Activated CD8-positive, alpha-beta T cell treated with anti-CD3 and anti-CD28 coated beads for 36 hours (primary cell): ENCODE measurements at places on chromosomes 6 and 20. TPM values are rescaled to one million over a fixed set of nuclear protein-coding genes. Genes with fewer than 3 reads are reported as not detected.

The MEI4 gene
- total RNA-seq: not detected

The KCNK17 gene
- not detected for total RNA-seq

The BNIP5 gene
- total RNA-seq: not detected

The IGF2R gene
- total RNA-seq: 81.7 TPM

The PNLDC1 gene
- total RNA-seq: 0.54 TPM

The FHL5 gene
- total RNA-seq: not detected

The GNAS gene
- 723 TPM for total RNA-seq

The FNDC11 gene
- total RNA-seq: 0.27 TPM

The TINAG gene
- not detected for total RNA-seq

The ZNF165 gene
- 3.6 TPM for total RNA-seq

The BPIFB4 gene
- not detected for total RNA-seq

The ZBTB22 gene
- 7.2 TPM for total RNA-seq

The BPIFB1 gene
- total RNA-seq: not detected

The MOG gene
- total RNA-seq: not detected

The PDE7B gene
- 0.58 TPM for total RNA-seq

The KIF25 gene
- not detected for total RNA-seq

The TBXT gene
- total RNA-seq: not detected

The COL9A1 gene
- not detected for total RNA-seq

The SAMD3 gene
- 6.4 TPM for total RNA-seq

The TTK gene
- total RNA-seq: 36.8 TPM

The DEFB114 gene
- total RNA-seq: not detected

The TMEM74B gene
- total RNA-seq: 2.2 TPM

The CTAGE9 gene
- total RNA-seq: not detected

The CST2 gene
- not detected for total RNA-seq

The EMILIN3 gene
- total RNA-seq: not detected

The FAM162B gene
- total RNA-seq: not detected

The AVP gene
- total RNA-seq: not detected

The MYLK2 gene
- 0.13 TPM for total RNA-seq

The KIF6 gene
- total RNA-seq: 0.13 TPM

The DYNLT2 gene
- total RNA-seq: 2.4 TPM

The TMEM217 gene
- 5.7 TPM for total RNA-seq

The APOM gene
- 4.4 TPM for total RNA-seq

The NSFL1C gene
- total RNA-seq: 67.2 TPM

The HLA-DQB1 gene
- 6.9 TPM for total RNA-seq

The MTFR2 gene
- 20.9 TPM for total RNA-seq

The ABHD16A gene
- total RNA-seq: 24.3 TPM

The OLIG3 gene
- 0.61 TPM for total RNA-seq

The RNF182 gene
- total RNA-seq: not detected

The CRISP2 gene
- not detected for total RNA-seq

The SMPD2 gene
- 9.6 TPM for total RNA-seq

The NNAT gene
- total RNA-seq: not detected

The BMP7 gene
- not detected for total RNA-seq

The ERGIC3 gene
- 98.0 TPM for total RNA-seq

The LATS1 gene
- 21.2 TPM for total RNA-seq

The TNF gene
- total RNA-seq: 92.5 TPM

The BPIFA1 gene
- total RNA-seq: not detected

The PPARD gene
- 26.7 TPM for total RNA-seq

The MATN4 gene
- total RNA-seq: 1.2 TPM

The C6orf58 gene
- total RNA-seq: not detected

The PDYN gene
- total RNA-seq: not detected

The SPEF1 gene
- total RNA-seq: not detected

The ASIP gene
- not detected for total RNA-seq

The SEL1L2 gene
- not detected for total RNA-seq

The KCNK16 gene
- total RNA-seq: not detected

The BACH2 gene
- total RNA-seq: 60.7 TPM

The RNF39 gene
- total RNA-seq: not detected
